Activated CD4-positive, alpha-beta memory T cell treated with anti-CD3 and anti-CD28 coated beads, Interleukin-2, amount 10 ng/mL, durations not matched to agents 7 days and 5 days (primary cell): ENCODE measurements at places on chromosomes 4 and X. TPM values are rescaled to one million over a fixed set of nuclear protein-coding genes. Genes with fewer than 3 reads are reported as not detected.
A peak's percentile ranks its signal among the peaks of the same experiment; 100 is the strongest.

DNA sequence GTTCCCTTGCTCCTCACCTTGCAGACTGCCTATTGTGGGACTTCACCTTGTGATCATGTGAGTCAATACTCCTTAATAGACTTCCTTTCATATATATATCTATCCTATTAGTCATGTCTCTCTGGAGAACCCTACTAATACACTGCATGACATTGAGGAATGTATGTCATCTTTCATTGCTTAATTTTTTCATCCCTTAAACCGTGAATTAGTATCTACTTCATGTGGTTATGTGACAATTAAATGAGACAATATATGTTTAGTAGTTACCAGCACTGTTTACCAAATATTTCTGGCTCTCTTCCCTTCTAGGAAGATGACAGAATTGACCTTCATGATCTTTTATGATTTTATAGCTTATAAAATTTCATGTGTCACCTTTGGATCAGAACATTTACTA lies 759.5 kb downstream of the GRXCR1 start:
- no peak overlapping the region for H3K27ac ChIP-seq
- no peaks in the 10 kb centered on the region for H3K27me3 ChIP-seq
- H3K4me1 ChIP-seq: no peaks in the 10 kb centered on the region
- H3K36me3 ChIP-seq: no peaks in the 10 kb centered on the region
- DNase-seq: no peak
- H3K4me3 ChIP-seq: no peak overlapping the region

DNA sequence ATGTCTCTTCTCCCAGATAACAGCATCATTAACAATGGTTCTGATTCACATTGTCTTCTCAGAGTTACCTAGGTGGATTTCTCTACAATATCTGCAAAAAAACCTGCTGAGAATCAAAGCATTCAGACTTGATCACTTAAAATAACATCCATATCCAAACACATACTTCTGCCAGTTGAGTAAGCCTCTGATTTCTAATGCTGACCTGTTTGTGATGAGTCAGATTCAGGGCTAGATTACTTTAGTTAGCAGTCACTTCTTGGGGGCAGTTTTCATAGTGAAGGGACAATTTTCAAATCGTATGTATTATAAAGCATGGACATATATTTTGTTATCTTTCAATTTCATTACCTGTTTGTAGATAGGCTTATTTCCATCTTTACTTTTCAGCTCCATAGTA lies 35.5 kb downstream of the CCNI start:
- peaks cover 1% of the 10 kb centered on the region for H3K4me1 ChIP-seq
- no peak overlapping the region for H3K4me3 ChIP-seq
- H3K27me3 ChIP-seq: peaks cover 2% of the 10 kb centered on the region
- peaks cover 18% of the 10 kb centered on the region for H3K36me3 ChIP-seq
- no peak overlapping the region for H3K27ac ChIP-seq

- no peaks in the 10 kb centered on the region for H3K36me3 ChIP-seq
- H3K27ac ChIP-seq: no peak overlapping the region
- no peak overlapping the region for H3K4me3 ChIP-seq
- DNase-seq: no peak
Observed at GRCh38 chrX:20739038-20739745, 472.5 kb upstream of the RPS6KA3 start.

FNIP2 gene
- 17.3 TPM for total RNA-seq

- DNase-seq: no peak
- H3K27me3 ChIP-seq: no peaks in the 10 kb centered on the region
- H3K27ac ChIP-seq: no peak overlapping the region
- no peaks in the 10 kb centered on the region for H3K36me3 ChIP-seq
Observed at GRCh38 chrX:96244955-96245354, 439.7 kb upstream of the DIAPH2 start.

- H3K4me3 ChIP-seq: peak overlapping the region; percentile 81
- H3K27me3 ChIP-seq: no peaks in the 10 kb centered on the region
- H3K4me1 ChIP-seq: peaks cover 58% of the 10 kb centered on the region
- peak overlapping the region; percentile 92 for H3K27ac ChIP-seq
- H3K36me3 ChIP-seq: peaks cover 60% of the 10 kb centered on the region
- DNase-seq: no peak
Observed at GRCh38 chrX:129780441-129781105, 824 bp downstream of the SASH3 start.

- H3K27ac ChIP-seq: no peak overlapping the region
- no peak for DNase-seq
- no peaks in the 10 kb centered on the region for H3K27me3 ChIP-seq
- H3K4me1 ChIP-seq: no peaks in the 10 kb centered on the region
Observed at GRCh38 chr4:182426901-182427300, 183.7 kb downstream of the TENM3 start.

DNA sequence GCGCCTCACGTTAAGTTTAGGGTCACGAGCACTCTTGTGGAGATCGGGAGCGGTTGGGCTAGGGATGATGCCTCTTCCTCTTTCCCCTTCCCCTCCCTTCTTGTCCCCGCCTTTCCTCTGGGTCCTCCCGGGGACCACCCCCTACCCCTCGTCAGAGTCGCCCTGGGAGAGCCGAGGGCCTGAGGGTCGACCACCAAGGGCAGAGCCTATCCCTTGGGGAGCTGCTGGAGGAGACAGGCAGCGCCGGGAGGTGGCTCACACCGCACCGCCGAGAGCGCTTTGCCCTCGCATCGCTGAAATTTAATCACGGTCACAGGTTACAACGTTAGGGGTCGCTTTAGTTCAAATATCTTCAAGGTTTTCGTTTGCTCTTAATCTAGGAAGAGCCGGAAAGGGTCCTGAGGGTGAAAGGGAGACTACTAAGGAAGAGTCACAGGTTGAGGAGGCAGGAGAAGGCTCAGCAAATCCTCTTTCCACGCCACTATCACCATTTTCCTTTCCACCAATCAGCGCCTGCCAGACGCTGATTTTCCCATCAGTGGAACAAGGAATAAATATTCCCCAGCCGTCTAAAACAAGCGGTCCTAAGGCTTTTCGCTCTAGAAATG lies 528 bp upstream of the SNCA start:
- peaks cover 33% of the 10 kb centered on the region for H3K4me1 ChIP-seq
- H3K27ac ChIP-seq: no peak overlapping the region
- peak; percentile 40 for DNase-seq
- H3K27me3 ChIP-seq: peaks cover 54% of the 10 kb centered on the region
- H3K4me3 ChIP-seq: peak overlapping the region; percentile 74
- peaks cover 6% of the 10 kb centered on the region for H3K36me3 ChIP-seq

DNA sequence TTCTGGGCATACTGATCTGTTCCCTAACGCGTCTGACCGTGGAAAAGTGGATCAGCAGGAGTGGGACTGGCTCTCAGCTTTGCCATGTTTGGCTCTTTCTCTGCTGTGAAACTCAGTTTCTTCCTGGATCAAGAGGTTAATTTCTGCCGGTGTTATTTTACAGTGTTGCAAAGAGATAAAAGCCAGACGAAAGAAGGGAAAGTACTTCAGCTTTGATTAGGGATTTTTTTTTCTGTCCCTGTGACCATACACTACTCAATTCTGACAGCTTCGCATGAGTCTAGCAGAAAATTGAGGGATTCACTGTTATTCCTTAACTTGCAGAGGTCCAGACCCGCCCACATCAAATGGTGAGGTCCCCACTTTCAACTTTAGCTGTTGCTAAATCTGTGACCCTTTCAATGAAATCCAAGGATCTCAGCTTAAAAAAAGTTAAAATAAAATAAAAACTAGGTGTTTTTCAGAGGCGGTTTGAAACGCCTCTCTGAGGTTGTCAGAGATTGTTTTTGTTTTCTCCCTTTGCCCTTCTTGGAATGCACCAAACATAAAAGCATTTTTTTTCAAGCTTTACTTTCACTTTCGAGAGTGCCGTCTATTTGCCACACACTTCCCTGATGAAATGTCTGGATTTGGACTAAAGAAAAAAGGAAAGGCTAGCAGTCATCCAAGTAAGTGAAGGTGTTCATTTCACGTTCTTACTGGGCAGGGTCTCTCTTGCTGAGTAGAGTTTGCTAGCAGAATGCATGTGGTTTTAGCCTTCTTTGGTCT lies at the start of gene TLR3:
TSS of gene TLR3 (plus strand) at position 576 of the 768 bp plus-strand sequence. CDS start 7,464 bp downstream, outside the sequence.
- H3K36me3 ChIP-seq: no peaks in the 10 kb centered on the region
- H3K4me1 ChIP-seq: peaks cover 15% of the 10 kb centered on the region
- H3K4me3 ChIP-seq: peak within 1 kb of the TSS; percentile 69
- peaks cover 4% of the 10 kb centered on the region for H3K27me3 ChIP-seq

GRCh38 chr4:56425518-56425917 lies 9.9 kb downstream of the PPAT start:
- DNase-seq: no peak
- H3K36me3 ChIP-seq: peaks cover 3% of the 10 kb centered on the region
- no peaks in the 10 kb centered on the region for H3K27me3 ChIP-seq
- no peak overlapping the region for H3K27ac ChIP-seq

ADGRL3 gene
- not detected for total RNA-seq

GABRQ gene
- total RNA-seq: not detected

DNA sequence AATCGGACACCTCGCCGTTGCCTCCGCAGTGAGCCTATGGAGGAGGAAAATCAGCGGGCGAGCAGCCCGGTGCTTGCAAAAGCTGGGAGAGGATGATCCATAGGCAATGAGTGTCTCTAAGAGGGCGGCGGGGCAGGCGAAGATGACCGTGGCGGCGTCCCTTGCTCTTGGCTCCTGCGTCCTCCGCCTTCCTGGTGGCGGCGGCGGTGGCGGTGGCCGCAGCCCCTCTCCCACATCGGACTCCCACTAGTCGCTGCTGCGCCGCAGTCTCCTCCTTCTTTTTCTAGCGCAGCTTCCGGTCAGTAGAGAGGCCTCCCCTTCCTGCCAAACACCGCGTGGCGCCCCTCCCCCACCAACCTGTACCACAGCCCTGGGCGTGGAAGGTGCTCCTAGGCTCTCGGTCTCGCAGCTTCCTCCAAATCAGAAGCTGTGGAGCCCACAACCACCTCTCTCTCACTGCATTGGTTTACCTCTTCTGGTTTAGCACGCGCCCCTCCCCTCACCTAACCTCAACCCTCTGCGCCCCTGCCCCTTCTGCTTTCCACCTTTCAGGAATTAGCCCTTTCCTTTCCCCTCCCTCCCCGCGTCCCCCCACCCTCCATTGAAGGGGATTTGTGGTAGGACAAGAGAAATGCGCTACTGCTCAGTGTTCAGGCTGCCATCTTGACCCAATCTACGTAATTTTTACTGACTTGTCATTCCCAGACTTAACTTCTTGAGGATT lies at the start of gene SPIN3:
TSS of gene SPIN3 (minus strand) at position 271 of the 724 bp plus-strand sequence. CDS start 594 bp downstream, outside the sequence.
- peak within 1 kb of the TSS; percentile 62 for H3K27ac ChIP-seq
- peak within 1 kb of the TSS; percentile 81 for H3K4me3 ChIP-seq
- H3K4me1 ChIP-seq: peaks cover 35% of the 10 kb centered on the region
- peak; percentile 70 for DNase-seq

DNA sequence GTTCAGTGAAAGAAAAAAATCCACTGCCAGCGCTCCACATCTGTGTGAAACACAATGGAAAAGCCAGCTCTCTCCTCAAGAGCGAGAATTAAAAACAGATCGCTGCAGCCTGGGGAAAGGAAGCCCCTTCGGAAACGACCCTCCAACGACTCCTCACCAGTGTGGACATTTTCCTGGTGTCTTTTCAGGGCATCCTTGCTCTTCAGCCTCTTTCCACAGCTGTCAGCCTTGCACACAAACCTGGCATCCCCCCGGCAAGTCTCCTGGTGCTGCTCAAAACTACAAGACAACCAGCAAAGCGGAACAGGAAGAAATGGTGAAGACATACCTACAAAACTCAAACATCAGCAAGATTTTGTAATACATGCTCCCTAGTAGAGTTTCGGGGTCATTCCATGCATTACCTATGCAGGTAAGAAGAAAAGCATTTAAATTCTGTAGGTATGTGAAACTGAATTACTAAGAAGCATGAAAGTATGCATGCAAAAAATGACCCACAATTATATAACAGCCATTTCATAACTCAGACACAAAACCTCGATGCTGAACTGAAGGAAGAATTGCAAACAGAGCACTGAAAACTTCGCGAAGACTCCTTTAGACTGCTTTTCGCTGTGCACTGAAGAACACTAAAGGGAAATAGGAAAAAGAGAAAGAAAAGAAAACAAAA lies 106.1 kb downstream of the PRDM5 start:
- H3K27ac ChIP-seq: no peak overlapping the region
- peaks cover 4% of the 10 kb centered on the region for H3K4me1 ChIP-seq
- H3K36me3 ChIP-seq: no peaks in the 10 kb centered on the region

DNA sequence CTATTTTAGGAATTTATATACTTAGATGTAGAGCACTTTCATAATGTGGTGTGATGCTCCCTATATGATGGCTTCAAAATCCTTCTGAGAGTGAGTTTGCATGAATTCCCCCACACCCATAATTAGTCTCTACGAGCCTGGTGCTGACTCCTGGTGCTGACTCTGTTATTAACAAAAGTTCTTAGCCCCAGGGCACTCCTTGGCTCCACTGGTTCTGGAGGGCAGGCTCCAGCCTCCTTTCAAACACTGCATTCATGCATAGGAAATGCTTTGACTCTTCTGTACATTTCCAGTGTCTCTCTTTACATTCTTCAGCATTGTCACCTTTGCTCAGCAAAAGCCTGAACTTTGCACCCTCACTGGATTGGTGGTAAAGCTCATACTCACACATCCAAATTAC lies 64.0 kb downstream of the LNX1 start:
- no peak overlapping the region for H3K27ac ChIP-seq
- no peaks in the 10 kb centered on the region for H3K4me1 ChIP-seq
- DNase-seq: no peak
- no peaks in the 10 kb centered on the region for H3K36me3 ChIP-seq
- H3K4me3 ChIP-seq: no peak overlapping the region
- H3K27me3 ChIP-seq: peaks cover 20% of the 10 kb centered on the region
